Uterus (tissue), 4 donors: ENCODE measurements at places on chromosomes 7 and 10. TPM values are rescaled to one million over a fixed set of nuclear protein-coding genes. Genes with fewer than 3 reads are reported as not detected.

GRCh38 chr10:109689785-109690184 lies 233.5 kb downstream of the XPNPEP1 start:
- DNase-seq = no peak

DNA sequence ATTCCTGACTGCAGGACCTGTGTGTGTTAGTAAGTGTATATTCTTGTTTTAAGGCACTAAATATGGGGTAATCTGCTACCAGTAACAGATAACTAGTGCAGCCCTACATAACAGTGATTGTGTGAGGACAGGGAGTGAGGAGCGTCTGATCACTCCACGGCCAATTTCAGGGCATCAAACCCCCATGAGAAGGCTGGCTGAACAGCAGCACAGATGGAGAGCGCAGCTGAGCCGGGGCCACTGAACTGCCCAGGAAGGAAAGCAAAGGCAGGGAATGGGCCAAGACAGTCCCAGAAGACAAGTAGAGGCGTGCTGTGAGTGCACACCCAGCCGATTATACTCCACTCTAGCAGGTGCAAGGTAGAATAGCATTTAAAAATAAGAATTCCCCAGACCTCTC lies 157.1 kb upstream of the CHST15 start:
- no peak for DNase-seq

DNA sequence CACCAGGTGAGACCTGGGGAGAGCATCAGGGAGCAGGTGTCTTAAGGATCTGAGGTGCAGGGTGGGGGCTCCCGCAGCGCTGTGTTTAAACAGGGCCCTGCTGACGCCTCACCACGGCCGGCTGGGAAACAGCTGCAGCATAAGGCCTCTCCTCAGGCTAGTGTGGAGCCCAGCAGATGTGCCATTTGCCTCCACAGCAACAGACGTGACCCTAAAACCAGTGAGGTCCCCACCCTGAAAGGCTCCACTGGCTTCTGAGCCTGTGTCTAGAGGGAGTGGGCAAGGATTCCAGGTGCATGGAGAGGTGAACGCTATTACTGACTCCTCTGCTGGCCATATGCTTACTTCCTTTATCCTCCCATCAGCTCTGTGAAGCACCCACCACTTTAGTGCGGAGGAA lies 47.8 kb downstream of the SYPL1 start:
- peak; percentile 15 for DNase-seq

GRCh38 chr10:93261089-93261488 lies 187.4 kb downstream of the CYP26A1 start:
- DNase-seq = no peak

Gene PSMA2
- total RNA-seq = 60.9 TPM

DNA sequence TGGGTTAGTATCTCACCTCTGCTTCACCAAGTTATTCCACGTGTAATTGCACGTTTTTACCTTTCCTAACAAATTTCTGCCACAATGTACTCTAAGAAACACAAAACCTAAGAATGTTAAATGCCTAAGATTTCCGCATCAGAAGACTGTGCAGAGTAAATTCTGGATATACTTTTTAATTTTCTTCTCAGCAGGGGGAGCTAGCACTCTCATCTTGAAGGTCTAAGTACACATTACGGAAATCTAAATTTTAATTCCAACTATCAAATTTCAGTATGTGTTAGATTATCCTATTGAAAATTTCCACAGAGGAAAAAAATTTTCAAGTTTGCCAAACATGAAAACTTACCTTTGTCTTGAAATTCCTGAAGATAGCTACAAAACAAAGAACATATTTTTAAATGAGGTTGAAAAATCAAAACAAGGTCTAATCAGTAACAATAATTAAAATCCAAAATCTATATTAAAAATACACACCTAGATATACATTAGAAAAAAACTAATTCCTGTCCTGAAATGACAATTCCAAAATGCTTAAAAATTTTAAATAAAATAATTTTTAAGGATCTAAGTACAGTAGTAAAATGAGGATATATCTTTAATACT lies 10.5 kb downstream of the SKAP2 start:
- DNase-seq = no peak

Gene RPEL1
- total RNA-seq = not detected

GRCh38 chr7:24052572-24053260 lies 231.3 kb upstream of the NPY start:
- DNase-seq = no peak

DNA sequence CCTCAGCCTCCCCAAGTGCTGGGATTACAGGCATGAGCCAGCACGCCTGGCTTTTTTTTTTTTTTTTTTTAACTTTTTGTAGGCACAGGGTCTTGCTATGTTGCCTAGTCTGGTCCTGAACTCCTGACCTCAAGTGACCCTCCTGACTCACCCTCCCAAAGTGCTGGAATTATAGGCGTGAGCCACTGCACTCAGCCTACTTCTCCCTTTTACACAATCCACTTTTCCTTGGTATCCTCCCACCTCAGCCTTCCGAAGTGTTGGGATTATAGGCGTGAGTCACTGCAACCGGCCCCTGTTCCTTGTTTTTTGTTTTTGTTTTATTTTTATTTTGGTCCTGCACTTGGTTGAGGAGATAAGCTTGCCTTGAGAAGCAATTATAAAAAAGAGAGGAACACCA lies 75.9 kb upstream of the KMT2C start:
- no peak for DNase-seq

- no peak for DNase-seq
These were observed 89.9 kb downstream of the CDH23 start for GRCh38 chr10:71486484-71487114.

Gene PCLO
- total RNA-seq = 2.6 TPM

Gene PLXDC2
- 39.4 TPM for total RNA-seq

DNA sequence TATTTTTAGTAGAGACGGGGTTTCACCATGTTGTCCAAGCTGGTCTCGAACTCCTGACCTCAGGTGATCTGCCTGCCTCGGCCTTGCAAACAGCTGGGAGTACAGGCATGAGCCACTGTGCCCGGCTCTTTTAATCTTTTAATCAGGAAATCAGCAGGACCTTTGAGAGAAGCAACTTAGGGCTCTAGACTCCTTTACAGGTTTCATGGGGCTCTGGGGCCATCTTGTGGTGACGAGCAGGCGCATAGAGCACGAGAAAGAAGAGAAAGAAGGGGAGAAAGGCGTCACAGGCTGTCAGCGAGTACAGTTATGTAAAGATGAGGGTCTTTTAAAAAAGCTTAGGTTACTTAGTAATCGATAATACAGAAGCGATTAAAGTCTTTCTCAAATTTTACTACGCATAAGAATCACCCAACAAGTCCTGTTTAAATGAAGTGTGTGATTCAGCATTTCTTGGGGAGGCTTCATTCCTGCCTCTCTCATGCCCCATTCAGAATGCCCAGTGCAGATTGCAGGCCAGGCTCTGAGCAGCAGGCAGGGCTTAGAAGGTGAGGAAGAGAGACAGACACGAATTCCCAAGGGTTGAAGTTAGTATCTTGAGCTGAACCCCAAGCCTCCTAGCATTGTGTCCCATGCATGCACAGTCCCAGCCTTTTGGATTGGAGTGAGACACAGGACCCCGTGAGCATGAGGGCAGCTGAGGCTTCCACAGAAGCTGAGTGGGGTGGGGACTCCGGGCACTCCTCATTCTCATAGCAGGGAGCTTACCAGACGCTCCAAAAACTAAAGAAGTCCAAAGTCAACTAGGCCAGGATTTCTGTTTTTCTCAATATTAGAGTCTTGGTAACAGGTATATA lies 23.6 kb upstream of the PFKP start:
- peak; percentile 62 for DNase-seq
